ENCODE measurements at places on chromosomes 13 and 19.

DNA sequence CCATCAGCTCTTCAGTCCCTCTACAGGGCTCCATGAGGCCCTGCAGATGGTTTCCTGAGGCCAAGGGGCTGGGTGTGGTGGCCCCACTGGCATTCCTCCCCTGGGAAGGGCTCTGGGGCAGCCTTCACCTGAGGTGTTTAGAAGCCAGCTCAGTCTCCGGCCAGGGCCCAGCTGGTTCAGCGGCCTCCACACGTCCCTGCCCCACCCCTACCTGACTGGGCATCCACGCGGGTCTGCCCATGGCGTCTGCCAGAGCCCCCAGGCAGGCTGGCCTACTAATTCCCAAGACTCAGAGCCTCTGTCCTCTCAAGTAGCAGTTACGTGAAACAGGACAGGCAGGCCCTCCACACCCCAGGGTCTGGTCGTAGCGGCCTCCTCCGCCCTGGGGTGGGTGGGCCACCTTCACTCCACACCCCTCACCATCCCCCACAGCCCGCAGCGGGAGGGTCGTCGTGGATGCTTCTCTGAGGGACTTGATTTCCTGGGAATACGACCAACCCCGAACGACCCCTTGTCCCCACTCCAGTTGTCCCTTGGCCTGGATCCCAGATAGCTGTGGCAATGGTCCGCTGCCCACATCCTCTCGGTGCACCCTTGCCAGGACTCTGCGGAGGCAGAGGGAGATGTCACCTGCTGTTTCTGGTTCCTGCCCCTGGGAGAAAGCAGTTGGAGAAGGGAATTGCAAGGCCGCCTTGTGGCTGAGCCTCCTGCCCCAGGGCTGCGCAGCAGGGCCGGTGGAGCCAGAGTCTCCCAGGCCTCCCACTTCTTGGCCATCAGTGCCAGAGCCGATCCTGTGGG, 24.3 kb downstream of the CAPN12 start:
- DNase-seq: no peak

DNA sequence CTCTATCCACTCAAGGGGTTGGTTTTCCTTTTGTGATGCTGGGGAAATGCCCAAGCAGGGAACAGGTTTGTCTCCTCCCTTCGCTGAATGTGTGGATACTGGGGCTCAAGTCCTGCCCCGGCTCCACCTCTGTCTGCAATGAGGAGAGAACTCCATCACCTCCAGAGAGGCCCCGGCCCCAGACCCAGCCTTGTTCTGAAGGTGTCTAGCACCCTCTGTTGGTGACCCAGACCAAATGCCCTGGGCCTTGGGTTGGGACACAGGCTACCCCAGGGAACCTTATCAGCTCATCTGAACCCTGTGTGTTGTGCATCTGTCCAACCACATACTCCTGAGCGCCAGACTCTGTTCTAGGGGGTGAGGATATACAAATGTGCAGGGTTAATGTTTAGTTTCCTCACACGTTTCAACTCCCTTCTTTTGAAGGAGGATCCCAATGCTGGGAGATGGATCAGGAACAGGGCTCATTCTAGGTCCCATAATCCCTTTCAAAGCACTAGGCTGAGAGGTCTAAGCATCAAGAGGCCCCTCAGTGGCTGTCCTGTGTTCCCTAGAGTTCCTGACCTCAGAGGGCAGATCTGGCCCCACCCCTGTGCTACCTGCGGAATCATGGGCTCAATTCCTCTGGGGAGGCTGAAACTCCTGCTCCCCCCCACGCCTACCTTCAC, 112.5 kb upstream of the SLC7A1 start:
- no peak for DNase-seq

DNA sequence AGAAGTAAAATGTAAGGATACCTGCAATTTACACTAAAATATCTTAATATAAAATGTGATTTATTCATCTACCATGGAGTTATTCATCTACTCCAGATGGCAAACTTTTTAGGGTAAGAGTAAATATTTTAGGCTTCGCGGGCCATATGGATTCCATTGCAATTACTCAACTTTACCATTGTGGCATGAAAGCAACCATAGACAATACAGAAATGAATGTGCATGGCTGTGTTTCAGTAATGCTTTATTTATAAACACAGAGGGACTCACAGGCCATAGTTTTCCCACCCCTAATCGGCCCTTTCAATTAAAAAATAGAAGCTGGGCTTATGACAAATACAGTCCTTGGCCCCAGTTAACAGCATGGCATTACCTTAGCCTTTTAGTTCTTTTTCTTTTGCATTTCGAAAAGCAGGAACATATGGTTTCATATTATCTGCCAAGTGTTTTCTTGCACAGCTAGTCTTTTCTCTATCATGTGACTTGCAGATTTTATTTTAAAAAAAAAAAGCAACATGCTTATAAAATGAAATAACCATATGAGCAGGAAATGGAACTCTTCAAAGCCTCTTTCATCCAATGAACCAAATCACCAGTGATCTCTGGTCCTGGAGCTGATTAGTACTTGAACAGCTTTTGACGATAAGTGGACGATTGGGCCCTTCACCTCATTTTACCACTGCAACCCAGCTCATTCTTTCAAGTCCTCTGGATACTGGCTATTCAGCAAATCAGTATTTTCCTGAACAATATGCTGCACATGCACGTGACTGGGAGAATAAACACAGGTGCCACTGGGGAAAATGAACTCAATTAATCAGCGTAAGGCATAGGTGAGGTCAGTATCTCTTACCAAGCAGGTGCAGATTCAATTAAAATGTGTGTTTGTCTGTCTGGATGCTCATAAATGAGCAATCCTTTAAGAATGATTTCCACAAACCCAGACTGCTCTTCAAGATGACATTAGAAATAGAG, 63.9 kb downstream of the LHFPL6 start:
- no peak for DNase-seq

- DNase-seq: no peak
Observed at GRCh38 chr13:103328899-103329298, 262.7 kb upstream of the SLC10A2 start.

DNA sequence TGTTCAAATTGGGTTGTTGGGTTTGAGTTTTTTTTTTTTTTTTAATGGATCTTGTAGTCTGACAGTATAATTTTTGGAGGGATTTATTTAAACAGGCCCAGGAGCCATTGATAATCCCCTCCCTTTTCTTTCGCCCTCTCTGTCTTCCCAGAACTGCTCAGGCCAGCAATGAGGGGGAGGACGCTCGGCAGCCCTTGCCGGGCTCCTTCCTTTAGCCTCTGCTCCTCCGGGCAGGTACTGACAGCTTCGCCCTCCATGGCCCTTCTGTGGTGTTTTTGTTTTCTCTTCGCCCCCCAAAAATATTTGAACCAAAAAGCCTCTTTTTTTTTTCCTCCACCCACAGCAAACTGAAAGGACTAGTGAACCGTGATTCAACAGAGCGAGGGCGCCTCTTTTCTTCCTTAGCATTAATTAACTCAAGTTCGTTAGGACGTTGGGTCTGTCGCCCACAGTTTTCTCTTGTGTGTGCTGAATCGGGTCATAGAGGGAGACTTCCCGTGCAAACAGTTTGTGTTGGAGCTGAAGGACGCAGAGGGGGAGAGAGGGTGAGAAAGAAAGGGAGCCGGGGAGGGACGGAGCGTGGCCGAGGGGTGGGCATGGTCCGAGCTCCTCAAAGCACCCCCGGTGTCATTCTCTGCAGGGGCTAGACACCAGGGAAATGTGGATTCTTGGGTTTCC, 21.5 kb downstream of the NFIX start:
- no peak for DNase-seq

GRCh38 chr19:46488551-46488950, 7.1 kb downstream of the PNMA8B start:
- DNase-seq: no peak

GRCh38 chr19:17530586-17530985, 19.1 kb downstream of the PGLS start:
- DNase-seq: no peak

GRCh38 chr19:49690079-49690655, 749 bp upstream of the CPT1C start:
- DNase-seq: no peak

DNA sequence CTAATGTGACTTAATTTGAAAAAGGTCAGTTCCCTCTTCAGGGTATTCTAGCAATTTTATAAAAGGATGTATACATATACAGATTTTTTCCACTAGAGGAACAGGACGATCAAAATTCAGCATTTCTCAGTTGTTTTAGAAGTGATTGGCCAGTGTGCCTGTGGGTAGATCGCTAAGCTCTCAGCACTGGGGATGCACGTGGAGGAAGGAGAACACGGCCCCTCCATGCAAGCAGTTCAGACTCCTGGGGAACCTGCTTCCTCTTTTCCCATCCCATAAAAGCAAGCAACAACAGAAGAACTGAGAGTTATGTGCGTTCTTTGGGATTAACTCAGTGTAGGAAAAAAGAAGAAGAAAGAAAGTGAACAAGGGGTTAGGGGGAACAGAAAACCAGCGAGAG, 328.8 kb downstream of the FOXO1 start:
- no peak for DNase-seq

DNA sequence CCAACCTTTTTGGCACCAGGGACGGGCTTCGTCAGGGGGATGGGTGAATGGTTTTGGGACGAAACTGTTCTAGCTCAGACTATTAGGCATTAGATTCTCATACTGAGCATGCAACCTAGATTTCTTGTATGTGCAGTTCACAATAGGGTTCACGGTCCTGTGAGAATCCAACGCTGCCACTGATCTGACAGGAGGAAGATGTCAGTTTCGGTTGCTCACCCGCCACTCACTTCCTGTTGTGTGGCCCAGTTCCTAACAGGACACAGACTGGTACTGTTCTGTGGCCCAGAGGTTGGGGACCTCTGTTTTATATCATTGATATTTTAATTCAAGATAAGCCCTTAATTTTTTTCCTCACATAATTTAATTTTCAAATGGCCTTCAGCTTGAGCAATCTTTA, 26.7 kb upstream of the TDRD3 start:
- DNase-seq: no peak
